ENCODE measurements at places on chromosomes 1 and 21.

GRCh38 chr1:8317647-8318381 is at the start of gene SLC45A1:
SLC45A1 (plus strand) TSS chr1:8318114; CDS start chr1:8324330, 6,216 bp downstream.
- peak; percentile 78 for DNase-seq

- DNase-seq: peak; percentile 31
Observed at GRCh38 chr1:179953974-179954492, 577 bp upstream of the CEP350 start.

- no peak for DNase-seq
Observed at GRCh38 chr21:32320059-32320458, 21.4 kb downstream of the MRAP start.

- no peak for DNase-seq
Observed at GRCh38 chr1:27285274-27285660, 36.7 kb upstream of the TMEM222 start.

DNA sequence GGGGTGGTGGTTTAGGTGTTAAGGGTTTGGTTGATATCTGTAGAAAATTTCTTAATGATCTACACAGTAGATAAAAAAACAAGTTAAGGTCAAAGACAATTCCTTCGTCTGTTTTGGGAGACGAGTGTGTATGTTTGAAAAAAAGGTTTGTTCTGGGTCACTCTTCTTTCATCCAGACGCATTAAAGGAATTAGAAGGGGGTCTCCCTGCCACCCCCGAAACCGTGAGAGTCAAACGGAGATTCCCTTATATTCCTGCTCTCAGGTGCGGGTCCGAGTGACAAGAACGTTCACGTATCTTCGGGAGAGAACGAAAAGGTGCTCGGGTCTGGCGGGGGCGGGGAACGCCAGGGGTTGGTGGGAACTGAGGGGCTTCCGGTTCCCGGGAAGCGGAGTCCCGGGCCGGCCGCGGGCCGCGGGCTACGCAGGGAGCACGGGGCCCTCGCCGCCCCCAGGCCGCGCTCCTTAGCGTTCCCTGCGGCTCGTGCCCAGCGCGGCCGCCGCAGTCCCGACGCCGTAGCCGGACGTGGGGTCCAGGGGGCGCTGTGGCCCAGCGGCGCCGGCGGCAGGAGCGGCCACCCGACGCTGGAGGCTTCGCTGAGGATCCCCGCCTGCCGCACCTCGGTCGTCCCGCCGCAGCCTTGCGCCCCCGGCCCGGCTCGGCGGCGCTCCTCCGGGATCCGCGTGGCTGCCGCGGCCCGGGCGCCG is at the start of gene ZFYVE9:
ZFYVE9 (plus strand) TSS at position 577 of the 707 bp plus-strand sequence. CDS start 91,118 bp downstream, outside the sequence.
- DNase-seq: peak; percentile 75

DNA sequence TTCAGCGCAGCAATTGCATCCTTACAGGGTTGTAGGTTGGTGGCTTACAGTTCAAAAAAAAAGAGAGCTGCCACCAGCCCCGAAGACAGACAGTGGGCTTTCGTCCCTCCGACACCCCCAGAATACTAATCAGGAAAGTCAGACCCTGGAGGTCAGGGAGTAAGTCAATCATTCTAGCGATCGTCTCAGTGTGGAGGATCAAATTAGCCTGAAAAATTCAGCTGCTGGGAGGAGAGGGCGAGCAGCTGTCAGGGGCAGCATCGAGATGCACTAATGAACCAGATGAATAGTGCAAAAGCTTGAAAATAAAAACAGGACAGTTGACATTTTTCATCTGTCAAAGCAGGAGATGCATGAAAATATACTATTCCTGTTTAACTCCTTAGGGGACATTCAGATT is 138.4 kb downstream of the NEK7 start:
- DNase-seq: no peak

GRCh38 chr1:175376194-175376593 is 183.6 kb upstream of the KIAA0040 start:
- no peak for DNase-seq

DNA sequence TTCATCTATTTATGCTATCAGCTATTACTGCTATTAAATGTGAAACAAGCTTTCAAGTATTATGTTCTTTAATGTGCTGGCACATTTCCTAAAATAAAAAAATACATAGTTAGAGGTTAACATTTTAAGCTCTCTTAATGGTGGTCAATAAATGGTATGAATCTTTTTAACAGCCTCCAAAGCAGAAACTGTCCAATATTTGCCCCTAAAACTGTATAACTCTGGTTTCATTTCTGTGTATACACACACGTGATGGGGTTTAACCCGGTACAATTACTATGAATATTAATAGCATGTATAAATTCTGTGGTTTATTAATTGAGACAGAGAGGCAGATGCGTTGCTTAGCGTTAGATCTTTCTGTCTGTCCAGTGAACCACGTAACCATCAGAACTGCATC is 2.2 kb downstream of the ESRRG start:
- no peak for DNase-seq

DNA sequence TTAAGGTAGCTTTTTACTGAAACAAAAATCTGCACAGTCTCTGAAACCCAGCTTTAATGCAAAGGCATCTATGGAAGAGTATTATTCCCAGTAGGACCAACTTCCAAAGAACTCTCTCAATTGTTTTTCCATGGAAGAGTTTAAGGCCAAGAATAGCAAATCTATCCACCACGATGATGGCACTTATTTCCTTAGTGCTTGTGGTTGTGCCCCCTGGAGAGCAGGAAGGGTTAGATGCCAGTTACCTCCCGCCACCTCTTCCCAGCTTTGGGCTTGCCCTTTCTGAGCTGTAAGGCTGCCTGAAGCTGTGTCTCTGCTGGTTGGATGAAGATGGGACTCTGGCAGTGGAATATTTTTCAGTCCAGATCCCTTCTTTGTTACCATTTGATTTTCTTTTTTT is 4.8 kb upstream of the ATP1A1 start:
- no peak for DNase-seq

GRCh38 chr1:185813401-185813979 is 79.3 kb downstream of the HMCN1 start:
- no peak for DNase-seq

DNA sequence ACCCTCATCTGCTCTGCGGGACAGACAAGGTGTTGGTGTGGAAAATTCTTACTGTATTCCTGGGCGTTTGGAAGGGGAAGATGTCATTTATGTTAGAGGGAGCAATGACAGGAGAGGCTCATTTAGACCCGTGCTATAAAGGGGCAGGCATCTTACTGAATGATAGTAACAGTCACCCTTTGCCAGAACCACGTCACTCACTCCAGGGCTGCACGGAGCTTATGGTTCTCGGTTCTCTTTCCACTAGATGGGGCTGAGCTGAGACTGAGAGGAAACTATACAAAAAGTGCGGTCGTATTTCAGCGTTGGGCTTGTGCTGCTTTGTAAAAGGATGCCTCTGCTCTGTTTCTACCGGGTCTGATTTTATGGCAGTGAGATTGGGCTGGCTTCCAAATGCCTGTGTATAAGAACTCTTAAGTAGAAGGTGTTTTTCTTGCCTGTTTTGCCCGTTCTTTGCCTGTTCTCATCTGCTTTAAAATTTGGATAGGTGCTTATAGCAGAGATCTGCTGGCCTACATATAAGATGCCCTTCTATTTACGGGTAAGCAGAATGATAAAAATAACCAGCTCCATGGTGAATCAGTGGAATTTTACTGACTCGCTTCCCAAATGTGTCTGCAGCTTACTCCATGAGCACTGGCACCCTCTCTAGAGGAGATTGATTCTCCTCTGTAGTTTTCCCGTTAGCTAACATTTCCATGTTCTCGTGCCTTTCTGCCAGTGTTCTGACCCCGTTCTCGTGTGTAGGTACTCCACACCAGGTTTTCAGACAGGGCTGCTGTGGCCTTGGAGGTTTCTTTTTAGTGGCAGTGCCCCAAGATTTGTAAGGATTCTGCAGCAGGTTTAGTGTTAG is 55.9 kb downstream of the MRPS6 start:
- DNase-seq: peak; percentile 63

DNA sequence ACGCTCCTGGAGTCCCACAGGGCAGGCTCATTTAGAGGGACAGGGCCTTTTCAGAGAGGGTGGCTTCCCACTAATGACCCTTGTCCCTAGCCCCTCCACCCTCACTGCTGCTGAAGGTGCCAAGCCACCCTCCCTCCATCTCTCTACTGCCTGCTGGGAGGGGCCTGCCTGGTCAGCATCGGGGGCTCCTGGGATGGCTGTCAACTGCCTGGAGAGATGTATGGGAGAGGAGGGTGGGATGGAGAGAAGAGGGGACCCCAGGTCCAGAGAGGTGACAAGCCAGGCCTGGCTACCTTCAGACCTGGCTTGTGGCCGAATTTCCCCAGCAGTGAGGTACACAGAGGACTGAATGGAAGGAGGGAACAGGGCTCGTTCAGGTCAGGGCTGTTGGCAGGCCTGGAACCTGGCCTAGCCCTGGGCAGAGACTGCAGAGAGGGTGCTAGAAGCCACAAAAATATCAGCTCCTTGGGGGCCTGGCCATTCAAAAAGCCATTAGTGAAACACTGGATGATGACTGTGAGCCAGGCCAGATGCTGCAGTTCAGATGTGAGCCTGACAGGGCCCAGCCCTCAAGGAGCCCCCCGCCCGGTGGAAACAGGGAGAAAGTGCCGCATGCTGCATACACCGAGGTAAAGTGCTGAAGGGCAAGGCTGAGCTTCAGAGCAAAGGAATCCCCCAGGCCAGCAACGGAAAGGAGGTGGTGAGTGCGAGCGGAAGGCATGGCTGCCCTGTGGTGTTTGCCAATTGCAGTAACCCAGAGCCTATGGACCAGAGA is 20.0 kb downstream of the MMEL1 start:
- DNase-seq: no peak

DNA sequence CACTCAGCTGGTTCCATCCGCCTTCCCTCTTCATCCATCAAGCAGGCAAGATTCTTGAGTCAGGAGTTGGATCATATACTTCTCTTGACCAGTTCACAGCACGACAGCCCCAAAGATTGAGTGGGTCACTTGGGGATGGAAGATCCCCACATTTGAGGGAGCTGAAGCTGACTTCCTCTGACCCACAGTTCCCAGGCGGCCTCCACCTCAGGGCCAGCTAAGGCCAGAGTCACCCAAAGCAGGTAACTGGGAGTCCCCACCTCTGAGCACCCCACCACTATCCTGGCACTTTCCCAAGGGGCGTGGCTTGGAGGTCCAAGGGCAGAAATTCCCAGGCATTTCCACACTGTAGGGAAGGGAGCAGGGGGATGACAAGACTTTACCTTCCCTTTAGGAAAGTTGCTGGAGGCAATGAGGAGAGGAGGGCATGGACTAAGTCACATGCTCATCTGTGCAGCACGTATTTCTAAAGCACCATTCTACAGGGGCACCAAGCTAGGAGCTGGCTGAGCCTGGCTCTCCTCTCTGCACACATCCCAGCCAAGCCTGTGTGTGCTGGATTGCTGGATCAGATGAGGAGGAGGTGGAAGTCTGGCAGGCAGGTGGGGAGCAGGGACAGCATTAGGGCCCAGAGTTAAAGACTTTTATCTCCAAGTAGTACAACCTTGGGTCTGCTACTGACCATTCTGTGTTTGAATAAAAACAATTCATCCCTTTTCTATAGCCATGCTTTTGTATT is 1.3 kb upstream of the RD3 start:
- DNase-seq: no peak

GRCh38 chr1:38381256-38381655 is 334.7 kb upstream of the POU3F1 start:
- DNase-seq: no peak

DNA sequence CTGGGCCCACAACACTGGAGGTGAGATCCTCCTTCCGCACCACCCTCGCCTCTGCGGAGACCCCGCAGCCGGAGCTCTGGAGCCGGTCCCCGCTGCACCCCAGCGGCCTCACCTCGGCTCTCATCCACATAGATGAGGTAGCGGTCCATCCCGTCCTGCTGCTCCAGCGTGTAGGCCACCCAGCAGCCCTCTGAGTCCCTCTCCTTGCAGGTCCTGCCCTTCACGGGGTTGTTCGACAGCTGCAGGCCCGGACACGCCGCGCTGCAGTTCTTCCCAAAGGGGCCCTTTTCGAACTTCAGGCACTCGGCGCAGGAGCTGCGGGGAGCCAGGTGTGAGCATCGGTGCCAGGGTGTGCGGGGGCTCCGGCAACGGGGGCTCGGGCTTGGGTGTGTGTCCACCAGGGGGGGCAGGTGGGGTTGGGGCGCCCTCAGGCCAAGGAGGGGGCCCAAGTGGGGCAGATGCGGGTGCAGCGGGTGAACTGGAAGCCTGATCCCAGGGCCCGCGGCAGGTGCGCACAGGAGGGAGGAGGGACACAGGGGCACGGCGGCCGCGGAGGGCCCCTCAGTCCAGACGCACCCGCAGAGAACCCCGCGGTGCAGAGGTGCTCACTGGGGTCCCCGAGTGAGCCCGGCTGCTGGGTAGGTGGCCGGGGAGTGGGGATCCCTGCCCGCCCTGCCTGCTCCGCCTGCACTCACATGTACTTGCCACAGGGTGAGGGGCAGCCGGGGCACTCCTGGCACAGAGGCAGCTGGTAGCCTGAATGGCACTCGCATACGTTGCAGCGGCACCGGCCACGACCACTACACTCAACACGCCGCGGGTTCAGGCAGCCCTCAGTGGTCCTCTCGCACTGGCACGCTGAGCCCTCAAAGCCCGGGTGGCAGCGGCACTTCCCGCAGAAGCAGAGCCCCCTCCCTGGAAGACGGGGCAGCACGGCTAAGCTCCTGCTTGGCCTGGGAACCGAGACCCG is 15.4 kb upstream of the PTTG1IP start:
- DNase-seq: no peak

DNA sequence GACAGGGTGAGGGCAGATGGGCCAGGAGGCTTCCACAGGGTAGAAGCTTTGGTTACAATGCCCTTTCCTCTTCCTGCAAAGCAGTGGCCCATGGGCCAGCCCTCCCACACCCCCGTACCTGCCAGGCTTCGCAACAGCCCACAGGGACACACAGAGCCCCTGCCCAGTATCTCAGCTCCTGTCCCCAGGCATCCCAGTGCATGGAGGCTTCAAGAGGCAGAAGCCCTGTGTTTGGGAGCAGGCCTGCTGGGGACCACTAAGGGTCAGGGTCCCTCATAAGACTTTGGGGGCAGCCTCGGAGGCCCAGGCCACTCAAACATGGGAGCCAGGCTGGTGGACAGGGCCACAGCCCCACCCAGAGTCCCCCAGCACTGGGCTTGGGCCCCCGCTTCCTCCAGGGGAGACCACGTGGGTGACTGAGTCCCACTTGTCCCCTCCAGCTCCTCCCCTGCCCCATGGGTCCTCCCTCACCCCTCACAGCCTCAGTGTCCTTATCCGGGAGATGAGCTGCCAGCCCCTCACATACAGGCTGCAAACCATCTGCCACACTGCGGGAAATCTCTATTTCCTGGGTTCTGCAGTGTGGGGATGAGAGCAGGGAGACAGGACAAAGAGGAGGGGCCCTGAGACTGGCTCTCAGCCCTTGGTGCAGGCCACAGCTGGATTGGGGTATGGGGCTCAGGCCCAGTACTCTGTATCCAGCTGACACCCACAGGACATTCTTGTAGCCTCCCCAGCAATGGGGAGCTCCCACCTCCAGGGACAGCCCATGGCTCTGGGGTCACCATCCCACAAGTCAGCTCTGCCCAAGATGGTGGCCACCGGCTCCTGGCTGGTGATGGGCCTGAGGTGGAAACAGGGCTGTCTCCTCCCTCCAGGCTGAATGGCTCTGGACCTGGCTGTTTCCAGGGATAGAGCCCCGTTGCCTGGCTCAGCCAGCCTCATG is 50.7 kb downstream of the WNT9A start:
- DNase-seq: no peak

DNA sequence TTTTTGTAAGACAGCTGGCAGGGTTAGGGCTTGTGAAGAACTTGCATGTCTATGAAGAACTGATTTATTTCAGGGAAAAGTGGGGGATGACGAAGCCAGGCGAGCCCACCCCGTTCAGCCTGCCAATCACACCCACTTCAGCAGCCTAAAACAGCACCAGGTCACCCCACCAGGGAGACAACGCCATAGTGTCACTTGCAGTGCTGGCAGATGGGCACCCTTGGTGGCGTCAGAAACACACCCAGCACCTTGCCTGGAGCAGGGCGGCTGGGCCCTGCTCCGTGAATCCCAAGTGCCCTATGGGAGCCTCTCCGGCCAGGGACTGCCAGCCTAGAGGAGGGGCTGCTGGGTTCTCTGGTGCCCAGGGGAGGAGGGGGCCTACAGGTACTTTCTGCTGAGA is 5.0 kb upstream of the NADK start:
- DNase-seq: no peak

Data from activated T-cell treated with anti-CD3 and anti-CD28 coated beads for 48 hours (primary cell).